Tibial artery (tissue), 4 donors: ENCODE measurements at places on chromosomes 3 and 15.

- no peak for DNase-seq
These were observed 23.7 kb downstream of the CIP2A start for GRCh38 chr3:108565506-108565905.

DNA sequence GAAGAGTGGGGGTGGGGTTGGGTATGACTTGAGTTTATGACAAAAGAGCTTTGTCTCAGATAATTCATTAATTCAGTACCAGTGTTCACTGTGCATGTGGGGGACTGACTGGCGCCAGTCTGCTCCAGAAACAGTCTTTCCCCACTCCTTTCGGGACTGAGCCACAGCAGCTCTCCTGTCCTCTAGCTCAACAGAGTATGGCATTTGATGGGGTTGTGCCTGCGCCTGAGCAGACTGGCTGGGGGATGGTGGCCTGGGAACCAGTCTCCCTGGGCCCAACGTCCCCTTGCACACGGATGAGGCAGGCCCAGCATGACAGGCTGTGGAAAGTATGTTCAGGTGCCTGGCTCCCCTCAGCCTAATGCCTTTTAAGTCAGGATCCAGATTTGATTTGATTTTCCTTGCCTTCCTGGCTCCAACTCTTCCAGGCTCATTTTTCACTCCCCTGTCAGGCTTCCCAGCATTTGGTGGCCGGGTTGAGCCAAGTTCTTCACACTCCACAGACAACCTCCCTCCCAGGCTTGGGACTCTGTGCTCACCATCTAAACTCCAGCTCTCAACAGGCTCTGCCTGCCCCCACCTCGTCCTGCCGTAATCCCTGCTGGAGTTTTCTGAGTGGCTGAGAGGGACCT, 105.0 kb downstream of the MYLK start:
- DNase-seq = peak; percentile 77

- no peak for DNase-seq
These were observed 51.1 kb downstream of the CGNL1 start for GRCh38 chr15:57427367-57427821.

- DNase-seq = no peak
These were observed 20.5 kb upstream of the FRMD5 start for GRCh38 chr15:44215594-44215993.

DNA sequence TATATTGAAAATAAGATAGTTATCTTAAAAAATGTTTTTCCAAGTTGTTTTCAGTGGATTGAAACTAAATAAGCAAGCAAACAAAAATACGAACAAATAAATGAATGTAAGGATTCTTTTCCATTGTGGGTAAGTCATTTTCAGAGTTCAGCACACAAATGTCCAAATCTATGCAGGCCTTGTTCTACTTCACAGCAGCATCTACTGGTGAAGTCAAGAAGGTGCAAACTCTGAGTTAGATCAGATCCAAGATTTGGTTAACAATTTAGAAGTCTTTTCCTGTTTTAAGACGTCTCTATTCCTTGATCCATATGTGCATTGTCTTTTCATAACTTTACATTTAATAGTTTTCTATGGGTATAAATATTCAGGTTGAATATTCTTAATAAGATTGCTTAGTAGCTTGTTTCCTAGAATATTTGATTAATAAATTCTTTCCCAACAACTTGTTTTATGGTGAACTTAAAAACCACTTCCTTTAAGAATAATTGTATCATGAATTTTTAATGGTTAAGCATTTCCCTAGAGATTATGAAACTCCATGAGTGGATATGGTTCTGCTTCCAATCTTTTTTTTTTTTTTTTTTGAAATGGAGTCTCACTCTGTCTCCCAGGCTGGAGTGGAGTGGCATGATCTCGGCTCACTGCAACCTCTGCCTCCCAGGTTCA, 10.5 kb downstream of the PTX3 start:
- no peak for DNase-seq

GRCh38 chr3:172518929-172519640, 4.1 kb downstream of the TNFSF10 start:
- no peak for DNase-seq

DNA sequence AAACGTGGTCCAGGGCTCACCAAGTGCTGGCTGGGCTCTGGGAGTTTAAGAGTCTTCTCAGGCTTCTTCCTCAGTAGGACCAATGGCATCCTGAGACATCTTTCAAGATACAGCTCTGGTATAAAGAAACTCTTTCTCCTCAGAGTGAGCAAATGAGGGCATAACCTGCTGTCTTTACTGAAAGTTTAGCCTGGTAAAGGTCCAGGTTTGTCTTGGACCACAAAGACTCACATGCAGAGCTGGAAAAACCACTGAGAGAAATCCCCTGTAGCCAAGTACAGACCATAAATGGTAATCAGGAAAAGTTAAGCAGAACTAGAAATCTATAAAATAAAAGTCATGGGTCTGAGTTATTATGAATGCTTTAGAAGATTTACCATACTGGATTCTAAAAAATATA, 23.1 kb downstream of the CD47 start:
- no peak for DNase-seq

- DNase-seq = no peak
These were observed 32.6 kb downstream of the APBA2 start for GRCh38 chr15:28918141-28918983.

DNA sequence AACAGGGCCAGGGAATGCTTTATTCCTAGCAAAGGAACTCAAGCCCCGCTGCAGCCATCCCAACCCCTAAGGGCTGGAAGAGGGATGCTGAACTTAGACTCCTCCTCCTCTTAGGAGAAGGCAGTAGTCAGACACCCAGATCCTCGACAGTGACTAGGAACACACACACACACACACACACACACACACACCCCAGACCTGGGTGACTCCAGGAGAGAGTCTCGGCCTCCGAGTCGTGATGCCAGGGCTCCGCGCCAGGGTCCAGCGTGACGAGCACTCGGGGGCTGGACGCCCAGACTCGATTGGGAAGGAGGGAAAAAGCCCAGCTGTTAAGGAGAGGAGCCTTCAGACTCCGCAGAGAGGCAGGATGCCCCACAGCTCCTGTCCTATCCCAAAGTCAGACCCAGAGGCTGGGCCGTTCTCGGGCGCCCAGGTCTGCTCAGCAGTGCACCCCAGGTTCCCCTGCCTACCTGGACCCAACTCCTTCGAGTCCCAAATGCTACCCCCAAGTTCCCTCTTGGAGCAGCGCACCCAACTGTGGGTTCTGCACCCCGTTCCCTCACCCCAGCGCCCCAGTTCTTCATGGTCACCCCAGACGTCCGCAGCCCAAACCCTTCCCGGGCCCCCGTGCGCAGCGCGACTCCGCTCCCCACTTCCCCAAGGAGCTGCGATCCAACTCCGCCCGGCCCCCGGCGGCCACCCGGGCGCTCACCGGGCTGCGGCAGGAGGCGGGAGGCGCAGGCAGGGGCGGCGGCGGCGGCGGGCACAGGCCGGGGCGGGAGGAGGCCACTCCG, 421 bp downstream of the BMF start:
- peak; percentile 94 for DNase-seq

DNA sequence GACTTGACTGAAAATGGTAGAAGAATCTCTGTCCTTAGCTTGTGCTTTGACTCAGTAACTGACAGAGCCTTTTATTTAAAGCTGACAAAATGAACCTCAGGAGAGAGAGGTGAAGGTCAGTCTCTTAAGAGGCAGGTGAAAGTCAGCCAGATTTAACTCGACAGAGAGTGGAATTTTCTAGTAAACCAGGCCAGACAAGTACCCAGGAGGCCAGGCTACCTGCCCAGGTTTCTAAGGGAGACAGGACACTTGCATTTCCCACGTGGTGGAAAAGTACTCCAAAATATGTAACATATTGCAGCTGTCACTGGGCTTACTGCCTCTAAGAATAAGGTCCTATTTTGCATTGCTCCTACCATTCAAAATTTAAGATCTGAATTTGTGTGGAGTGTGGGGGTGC, 167.9 kb downstream of the FMN1 start:
- no peak for DNase-seq

- DNase-seq = no peak
These were observed 305.9 kb upstream of the UMPS start for GRCh38 chr3:124424396-124424795.
